ENCODE measurements at places on chromosomes 11 and 22.

- peak; percentile 28 for DNase-seq
Measured at GRCh38 chr11:111157571-111157970, 88.0 kb upstream of the POU2AF2 start.

- peak; percentile 22 for DNase-seq
Measured at GRCh38 chr11:119147604-119148333, 1.1 kb upstream of the ABCG4 start.

DNA sequence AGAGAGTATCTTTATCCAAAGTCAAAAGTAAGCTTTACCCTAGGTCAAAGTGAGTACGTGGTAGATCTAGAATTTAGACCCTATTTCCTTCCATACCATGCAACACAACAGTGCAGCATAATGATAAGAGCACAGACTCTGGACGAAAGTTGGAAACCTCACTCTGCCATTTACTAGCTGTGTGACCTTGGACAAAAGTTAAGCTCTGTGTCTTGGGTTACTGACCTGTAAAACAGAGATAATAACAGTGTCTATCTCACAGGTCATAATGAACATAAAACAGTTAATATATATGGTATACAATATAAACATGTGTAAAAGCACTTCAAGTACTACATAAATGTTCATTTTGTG lies 13.6 kb upstream of the CHRNA10 start:
- DNase-seq, result no peak

- DNase-seq, result no peak
Measured at GRCh38 chr11:118058311-118059245, 18.3 kb upstream of the TMPRSS4 start.

DNA sequence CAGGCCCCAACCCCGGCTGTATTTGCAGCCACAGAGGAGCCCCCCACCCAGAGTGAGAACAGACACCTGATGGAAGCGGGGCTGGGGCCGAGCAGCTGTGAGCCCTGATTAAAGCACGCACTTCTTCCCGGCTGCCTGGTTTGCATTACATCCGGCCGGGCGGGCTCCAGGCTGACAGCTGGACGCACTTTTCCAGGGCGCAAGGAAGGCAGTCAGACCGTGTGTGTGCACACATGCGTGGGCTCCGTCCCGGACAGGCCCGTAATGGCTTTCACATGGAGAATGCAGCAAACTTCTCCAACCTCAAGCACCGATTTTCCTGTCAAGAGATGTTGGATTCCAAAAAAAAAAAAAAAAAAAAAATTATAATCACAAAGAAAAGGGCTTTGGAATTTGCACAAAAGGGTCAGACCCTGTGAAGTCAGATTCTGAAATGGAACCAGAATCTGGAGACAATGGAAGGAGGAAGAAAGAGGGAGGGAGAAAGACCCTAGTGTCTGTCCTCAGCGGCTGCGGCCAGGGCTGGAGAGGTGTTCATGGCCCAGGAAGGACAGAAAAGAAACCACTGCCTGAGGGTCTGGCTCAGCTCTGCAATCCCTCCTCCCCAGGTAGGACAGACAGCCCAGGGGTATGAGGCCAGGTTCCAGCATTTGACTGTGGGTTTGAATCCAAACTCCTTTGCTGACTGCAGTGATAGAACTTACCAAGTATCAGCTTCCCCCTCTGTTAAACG lies 365.5 kb downstream of the MN1 start:
- DNase-seq, result peak; percentile 89

- DNase-seq, result no peak
Measured at GRCh38 chr11:66142370-66143263, 72.5 kb downstream of the PACS1 start.

All from right cardiac atrium (tissue), 5 donors.